ENCODE measurements at places on chromosomes 16 and 17.

GRCh38 chr17:16239931-16240330 lies 22.9 kb downstream of the PIGL start:
- DNase-seq, result no peak

DNA sequence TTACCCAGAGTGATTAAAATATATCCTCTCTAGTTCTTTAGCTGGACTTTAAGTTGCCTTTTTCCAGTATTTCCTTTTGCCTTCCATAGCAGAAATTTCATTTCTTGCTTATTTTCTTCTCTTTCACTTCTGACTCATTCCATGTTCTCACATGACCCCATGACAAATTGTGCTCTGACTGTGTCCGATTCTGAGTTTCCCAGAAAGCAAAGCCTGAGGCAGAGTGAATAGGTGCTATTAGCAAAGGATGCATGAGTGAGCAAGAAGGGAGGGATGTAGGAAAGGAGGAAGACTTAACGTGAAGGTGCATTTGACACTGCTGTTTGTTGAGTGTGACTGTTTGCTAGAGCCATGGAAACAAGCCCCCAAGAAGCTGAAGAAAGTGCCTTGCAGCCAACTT lies 82.6 kb upstream of the CNTNAP4 start:
- DNase-seq, result peak; percentile 0

GRCh38 chr17:28492352-28493310 lies 13.5 kb upstream of the FOXN1 start:
- no peak for DNase-seq

- DNase-seq, result peak; percentile 82
Observed at GRCh38 chr17:13725288-13725990, 123.7 kb upstream of the HS3ST3A1 start.

DNA sequence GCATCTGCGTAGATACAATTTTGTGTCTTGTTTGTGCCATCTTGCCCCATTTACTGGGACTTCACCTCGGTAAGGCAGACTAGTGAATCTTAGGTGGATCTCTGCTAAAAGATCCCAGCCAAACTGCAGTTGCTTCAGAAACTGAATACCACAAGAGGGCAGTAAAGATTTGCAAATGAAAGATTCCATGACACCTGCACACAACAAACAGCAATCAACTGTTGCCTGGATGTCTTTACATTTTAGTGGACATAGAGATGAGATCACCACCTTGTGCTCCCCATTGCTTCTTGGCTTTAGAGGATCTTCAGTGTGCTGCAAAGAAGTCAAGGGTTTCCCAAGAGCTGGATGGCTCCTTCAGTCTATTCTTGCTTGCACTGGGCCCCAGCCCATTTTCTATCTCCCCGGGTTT lies 119.2 kb upstream of the CACNG5 start:
- peak; percentile 76 for DNase-seq

DNA sequence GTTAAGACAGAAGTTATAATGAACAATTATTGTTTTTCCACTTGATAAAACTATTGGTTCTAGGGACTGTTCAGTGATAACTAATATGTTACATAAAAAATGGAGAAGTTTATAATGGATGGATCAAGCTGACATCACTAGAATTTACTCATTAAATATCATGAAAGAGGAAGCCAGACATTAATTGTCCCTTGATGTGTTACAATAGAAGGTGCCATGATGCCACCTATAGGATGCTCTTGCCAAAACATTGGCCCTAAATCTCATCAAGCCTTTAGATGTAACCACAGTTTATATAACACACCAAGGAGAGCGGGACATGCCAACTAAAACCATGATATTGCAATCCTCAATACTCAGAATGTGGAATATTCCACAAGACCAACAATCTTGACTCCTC lies 147.9 kb upstream of the MON1B start:
- peak; percentile 3 for DNase-seq

DNA sequence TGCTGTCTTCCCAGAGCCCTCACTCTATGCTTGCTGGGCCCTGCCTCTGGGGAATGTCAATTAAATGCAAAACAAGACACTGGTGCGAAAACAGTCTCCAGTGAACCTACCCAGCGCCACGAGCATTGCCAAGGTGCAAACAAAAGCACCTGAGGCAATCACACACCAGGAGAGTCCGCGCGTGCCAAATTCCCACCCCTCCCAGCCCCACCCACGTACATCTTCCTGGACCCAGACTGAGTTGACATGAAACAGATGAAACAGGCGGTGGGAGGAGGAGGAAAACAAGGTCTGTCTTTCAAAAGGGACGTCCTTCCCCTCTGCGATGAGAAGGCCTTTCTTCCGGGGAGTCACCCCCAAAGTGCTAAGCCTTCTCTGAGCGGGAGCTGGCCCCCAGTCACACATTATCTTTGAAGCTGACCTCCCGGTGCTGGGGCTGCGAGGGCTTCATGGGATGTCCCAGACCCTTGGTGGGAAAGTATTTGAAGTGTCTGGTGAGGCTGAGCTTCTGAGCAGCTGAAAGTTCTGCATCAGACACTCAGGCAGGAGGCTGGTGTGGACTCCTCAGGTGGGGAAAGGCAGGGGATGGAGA lies 200.4 kb downstream of the AXIN2 start:
- DNase-seq, result no peak

DNA sequence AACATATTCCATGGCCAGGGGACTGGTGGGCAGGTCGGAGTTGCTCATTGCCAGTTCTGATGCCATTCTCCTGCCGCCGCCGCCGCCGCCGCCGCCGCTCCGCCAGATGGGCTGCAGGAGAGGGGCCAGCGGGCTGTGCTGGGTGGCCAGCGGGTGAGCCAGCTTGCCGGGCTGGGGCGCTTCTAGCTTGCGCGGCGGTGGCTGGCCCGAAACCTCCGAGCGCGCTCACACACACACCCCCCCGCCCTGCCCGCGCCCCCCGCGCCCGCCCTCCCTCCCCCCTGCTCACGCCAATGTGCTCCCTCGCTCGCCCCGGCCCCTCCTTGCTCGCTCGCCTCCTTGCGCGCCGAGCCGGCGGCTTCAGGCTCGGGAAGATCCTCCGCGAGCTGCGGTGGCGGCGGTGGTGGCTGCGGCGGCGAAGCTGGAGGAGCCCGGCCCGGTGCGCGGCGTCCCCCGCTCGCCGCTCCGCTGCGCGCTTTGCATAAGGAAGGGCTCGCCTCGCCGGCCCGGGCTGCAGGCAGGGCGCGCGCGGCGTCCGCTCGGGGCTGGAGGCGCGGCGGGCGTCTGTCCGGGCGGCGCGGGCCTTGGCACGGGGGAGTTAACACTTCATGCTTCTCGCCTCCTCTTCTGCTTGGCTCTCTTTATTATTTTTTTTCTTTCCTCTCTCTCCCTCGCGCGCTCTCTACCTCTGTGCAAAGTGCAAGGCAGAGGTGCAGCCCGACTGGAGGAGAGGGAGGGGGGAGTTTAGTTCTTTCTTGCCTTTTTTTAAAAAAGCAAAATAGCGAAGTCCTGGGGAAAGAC lies 500 bp downstream of the MAF start:
- DNase-seq, result peak; percentile 55

DNA sequence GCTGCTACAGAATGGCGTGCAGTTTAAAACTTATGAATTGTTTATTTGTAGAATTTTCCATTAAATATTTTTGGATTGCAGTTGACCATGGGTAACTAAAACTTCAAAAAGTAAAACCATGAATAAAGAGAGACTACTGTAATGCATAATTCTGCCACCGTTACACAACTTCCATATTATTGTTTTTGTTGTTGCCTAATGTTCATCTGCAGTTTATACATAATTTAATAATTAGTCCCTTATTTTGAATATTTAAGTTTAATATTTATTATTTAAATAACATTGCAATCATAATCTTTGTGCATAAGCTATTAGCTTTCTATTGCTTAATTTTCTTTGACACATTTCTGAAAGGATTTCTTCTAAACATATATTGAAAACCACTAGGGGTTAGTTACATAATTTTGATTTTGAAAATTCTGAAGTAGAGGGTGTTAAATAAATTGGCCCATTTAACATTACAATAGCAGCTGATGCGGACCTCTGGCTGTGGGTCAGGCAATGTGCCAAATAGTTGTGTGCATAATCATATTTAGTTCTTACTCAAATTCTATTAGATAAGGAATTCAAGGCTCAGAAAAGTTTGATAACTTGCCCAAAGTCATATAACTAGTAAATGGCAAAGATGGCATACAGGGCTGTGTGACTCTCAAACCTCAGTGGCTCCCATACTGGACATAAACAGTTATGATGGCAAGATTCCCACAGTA lies 31.1 kb downstream of the PPM1E start:
- peak; percentile 67 for DNase-seq

DNA sequence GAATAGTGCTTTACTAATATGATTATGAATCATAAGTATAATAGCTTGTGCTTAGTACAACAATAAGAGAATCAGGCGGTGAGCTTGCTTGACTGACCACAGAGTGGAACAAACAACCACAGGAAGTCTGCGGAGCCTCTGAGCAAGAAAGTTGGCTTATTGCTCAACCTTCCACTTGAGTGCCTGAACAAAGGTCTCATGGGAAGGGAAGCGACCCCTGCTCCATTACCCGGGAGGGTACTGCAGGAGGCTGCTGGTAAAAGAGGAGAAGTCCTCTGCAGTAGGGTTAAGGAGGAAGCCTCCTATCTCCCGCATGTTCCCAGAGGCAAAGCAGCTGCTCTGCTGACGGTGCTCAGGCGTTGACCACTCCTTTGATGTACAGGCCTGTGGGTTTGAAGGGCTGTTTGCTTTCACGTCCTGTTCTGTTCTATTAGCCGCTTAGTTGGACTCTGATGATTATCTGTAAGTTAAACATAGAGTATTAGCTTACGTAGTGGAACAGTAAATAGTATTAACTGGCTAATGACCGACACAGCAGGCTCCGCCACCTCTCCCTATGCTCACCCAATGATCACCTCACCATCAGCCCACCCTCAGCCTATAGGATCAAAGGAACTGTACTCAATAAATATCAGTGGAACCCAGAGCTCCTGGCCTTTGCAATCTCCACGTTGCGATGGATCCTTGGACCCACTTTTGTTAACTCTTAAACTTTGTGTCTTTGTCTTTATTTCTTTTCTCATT lies 17.5 kb downstream of the ALOX15B start:
- DNase-seq, result peak; percentile 66

- peak; percentile 19 for DNase-seq
Observed at GRCh38 chr17:50899005-50899460, 32.9 kb upstream of the TOB1 start.

DNA sequence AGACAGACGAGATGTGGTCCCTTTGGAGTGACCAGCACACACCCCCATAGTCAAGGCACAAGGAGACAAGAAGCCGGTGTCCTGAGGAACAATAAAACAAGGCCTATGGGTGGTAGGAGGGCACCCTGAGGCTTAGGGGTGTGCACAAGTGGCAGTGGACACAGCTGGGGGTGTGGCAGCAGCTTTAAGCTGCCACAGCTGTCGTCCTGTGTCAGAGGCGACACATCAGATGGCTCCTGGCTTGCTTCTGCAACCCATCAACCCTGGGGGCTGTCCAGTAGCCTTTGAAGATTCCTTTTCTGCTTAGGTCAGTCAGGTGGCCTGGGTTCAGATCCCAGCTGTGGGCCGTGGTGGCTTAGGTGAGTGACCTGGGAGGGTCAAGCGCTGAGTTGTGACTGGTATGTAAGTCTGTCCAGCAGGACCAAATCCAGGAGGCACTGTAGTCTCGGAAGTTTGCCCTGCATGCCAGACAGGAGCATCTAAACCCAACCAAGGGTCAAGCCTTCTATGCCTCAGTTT lies 15.8 kb downstream of the DRC3 start:
- no peak for DNase-seq

GRCh38 chr16:85270374-85270773 lies 158.1 kb upstream of the CIBAR2 start:
- no peak for DNase-seq

GRCh38 chr17:7280519-7281073 lies 922 bp upstream of the SLC2A4 start:
- DNase-seq, result peak; percentile 89

DNA sequence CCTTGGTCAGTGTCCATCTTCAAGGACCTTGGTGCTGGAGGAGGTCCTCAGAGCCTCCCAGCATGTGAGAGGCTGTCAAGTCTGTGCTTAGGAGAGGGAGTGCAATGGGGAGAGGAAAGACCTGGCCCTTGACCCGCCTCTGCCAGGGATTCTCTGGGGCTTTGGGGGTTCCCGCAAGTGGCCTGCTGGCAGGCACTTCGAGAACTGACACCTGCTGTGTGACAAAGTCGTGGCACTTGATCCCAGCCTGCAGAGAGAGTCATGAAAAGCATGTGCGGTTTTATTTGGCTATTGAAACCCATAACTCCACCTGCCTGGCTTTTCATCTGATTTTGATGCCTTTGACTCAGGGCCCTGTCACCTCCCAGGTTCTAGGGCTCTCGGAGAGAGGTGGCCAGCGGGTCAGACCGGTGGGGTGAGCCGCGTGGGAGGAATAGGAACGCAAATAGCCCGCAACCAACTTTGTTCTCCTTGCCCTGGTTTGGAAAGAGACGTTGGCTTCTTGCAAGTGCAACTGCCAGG lies 42.8 kb upstream of the GSE1 start:
- no peak for DNase-seq

DNA sequence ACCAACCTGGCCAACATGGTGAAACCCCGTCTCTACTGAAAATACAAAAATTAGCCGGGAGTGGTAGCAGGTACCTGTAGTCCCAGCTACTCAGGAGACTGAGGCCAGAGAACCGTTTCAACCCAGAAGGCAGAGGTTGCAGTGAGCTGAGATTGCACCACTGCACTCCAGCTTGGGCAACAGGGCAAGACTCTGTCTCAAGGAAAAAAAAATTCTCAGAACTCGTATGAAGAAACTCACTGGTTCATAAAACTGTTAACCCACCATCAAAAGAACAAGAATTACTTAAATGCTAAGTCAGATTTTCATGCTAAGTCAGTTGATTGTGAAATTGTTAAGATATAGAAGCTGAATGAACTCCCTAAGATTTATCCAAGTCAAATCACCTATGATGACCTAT lies 31.3 kb downstream of the SLC39A11 start:
- no peak for DNase-seq

- DNase-seq, result no peak
Observed at GRCh38 chr16:24382762-24383407, 126.8 kb downstream of the CACNG3 start.

DNA sequence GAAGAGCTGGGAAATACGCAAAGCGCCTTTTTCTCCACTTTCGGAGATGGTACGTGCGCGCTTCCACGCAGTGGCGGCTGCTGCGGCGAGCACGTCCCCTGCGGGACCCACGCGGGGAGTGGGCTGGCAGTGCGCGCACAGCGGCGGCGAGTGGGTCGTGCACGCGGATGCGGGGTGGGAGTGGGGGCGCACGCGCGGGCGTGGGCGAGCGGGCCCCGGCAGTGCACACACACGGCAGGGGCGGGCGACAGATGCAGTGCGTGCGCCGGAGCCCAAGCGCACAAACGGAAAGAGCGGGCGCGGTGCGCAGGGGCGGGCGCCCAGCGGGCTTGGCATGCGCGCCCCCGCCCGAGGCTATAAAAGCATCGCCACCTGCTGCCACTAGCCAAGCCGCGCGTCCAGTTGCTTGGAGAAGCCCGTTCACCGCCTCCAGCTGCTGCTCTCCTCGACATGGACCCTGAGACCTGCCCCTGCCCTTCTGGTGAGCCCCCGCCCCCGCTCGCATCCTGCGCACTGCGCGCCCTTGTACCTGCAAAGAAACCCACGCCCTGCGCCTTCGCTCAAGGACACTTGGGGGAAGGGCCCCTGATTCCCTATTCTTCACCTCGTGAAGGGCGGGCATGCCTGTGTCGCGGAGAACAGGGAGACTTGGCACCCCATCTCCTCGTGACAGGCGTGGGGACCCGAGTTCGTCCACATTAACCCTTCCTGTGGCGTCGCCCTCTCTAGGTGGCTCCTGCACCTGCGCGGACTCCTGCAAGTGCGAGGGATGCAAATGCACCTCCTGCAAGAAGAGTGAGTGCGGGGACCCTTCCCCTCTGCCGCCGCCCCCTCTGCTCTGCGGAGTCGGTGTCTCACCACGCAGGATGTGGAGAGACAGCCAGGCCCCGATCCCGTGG lies at the start of gene MT3:
MT3 (plus strand) TSS at position 388 of the 899 bp plus-strand sequence; CDS start at position 451, 63 bp downstream.
- peak; percentile 53 for DNase-seq

GRCh38 chr16:53872248-53873221 lies 168.6 kb downstream of the FTO start:
- DNase-seq, result peak; percentile 90

Data from GM23248 (cell line).